Muscle of arm (tissue), 14 donors: ENCODE measurements at places on chromosomes 12 and 14. TPM values are rescaled to one million over a fixed set of nuclear protein-coding genes. Genes with fewer than 3 reads are reported as not detected.

Gene PSMC6
- polyA plus RNA-seq = 94.8 TPM

Gene KLRF1
- 0.50 TPM for polyA plus RNA-seq

Gene KCNH3
- polyA plus RNA-seq = 2.5 TPM

Gene STAT2
- polyA plus RNA-seq = 45.6 TPM

Gene KRT71
- polyA plus RNA-seq = not detected

Gene SRGAP1
- polyA plus RNA-seq = 5.1 TPM

Gene ACSM4
- polyA plus RNA-seq = 0.11 TPM

Gene AVPR1A
- 6.9 TPM for polyA plus RNA-seq

Gene MYH6
- polyA plus RNA-seq = 3.6 TPM

Gene PIWIL1
- polyA plus RNA-seq = not detected

Gene PAPLN
- 22.5 TPM for polyA plus RNA-seq
